ENCODE measurements at places on chromosomes 3 and 15.
A peak's percentile ranks its signal among the peaks of the same experiment; 100 is the strongest.

DNA sequence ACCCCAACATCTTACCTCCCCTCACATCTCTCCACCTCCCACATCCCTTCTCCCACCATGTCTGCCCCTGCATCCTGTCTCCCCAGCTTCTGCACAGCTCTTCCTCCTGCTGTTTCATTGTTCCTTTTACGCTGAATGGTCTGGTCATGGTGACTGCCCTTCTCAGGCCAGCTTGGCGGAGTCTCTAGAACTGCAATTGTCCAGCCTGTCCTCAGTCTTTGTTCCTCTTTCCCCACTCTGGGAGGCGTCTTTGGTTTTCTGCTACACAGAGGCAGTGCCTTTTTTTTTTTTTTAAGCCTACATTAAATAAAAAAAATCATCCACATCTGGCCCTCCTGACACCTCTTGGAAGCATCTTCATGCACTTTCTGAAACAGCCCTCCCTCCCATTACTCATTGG is 49.1 kb upstream of the SEC22A start:
- no peak for DNase-seq

DNA sequence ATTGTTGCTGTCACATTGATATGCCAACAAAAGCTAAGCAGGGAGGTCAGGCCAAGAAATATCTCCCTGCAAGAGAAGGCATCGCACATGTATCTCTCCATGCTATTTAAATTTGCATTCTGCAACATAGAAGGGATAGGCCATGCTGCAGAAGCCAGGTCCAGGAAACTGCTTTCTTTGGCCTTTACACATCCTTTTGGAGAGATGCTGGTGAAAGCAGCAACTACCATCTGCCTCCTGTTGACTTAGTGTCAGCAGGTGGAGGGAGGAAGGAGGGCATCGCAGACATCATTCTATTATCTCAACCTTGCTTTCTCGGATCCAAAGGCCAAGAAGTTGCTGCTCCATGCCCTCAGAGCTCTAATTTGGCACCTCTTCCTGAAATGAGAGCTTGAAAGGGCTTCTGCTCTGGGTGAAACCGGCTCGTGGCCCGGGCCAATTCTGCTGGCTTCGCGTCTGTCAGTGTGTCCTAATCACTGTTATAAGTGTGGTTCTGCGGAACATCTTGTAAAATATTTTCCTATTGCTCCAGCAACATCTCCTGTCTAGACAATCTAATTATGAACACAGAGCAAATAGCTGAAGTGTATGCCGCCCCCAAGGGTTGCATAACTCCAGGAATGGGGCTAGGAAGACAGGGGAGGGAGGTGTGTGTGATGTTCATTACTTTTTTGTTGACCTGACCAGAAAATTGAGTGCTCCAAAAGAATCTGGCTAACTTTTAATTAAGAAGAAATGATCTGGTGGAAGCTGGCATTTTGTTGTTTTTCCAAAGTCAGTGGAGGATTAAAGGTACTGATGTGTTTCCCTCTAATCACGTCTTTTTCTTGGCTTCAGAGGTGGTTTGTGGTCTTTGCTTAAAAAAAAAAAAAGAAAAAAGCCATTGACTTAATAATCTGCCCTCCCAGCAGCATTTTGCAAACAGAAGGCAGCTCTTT is 89.1 kb downstream of the TPRG1 start:
- peak; percentile 43 for DNase-seq

DNA sequence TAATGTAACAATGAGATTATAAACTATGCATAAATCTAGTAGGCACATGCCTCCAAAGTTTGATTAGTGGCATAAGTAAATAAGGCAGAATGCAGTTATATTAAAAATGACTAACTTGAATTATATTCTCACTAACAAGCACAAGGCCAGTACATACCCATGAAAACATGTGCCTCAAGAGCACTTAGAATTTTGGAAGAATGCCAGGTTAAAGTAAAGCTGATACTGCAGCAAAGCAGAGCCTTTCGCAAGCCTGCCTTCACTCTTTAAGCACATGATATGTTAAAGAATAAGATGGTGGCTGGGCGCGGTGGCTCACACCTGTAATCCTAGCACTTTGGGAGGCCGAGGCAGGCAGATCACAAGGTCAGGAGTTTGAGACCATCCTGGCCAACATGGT is 49.0 kb downstream of the KBTBD12 start:
- DNase-seq: no peak

DNA sequence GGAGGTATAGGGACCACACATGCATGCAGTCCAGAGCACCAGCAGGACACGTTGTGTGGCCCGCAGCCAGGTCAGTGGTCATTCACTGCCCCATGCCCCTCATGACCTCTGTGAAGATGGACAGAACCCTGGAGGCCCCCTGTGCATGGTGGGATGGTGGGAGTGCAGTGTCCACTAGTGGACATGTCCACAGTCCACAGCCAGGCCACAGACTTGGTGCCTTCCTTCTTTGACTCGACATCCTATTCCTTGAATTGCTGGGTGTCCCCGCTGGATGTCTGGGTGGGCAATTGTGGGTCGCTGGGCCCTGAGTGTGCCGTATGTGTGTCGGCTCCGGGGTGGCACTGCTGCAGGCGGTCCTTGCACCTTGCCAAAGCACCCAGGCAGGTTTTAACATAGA is 35.7 kb downstream of the KLF15 start:
- DNase-seq: no peak
